Left colon (tissue), 2 donors: ENCODE measurements at places on chromosomes 11 and 22. TPM values are rescaled to one million over a fixed set of nuclear protein-coding genes. Genes with fewer than 3 reads are reported as not detected.
A peak's percentile ranks its signal among the peaks of the same experiment; 100 is the strongest.

HIKESHI gene
- 13.7 TPM for total RNA-seq

FOLR2 gene
- 23.5 TPM for total RNA-seq

POU2AF3 gene
- 6.6 TPM for total RNA-seq

BAIAP2L2 gene
- 84.6 TPM for total RNA-seq

KRTAP5-4 gene
- total RNA-seq: not detected

SYT12 gene
- 0.43 TPM for total RNA-seq

MS4A3 gene
- total RNA-seq: not detected

B3GAT3 gene
- total RNA-seq: 27.0 TPM

MS4A6A gene
- total RNA-seq: 20.2 TPM

APOA5 gene
- total RNA-seq: not detected

SHANK2 gene
- total RNA-seq: 28.6 TPM

MS4A6E gene
- not detected for total RNA-seq

ANKK1 gene
- total RNA-seq: 0.67 TPM

DLG2 gene
- 1.9 TPM for total RNA-seq

TRIM48 gene
- not detected for total RNA-seq

GRCh38 chr11:120061761-120062560, 76.0 kb downstream of the TRIM29 start:
- DNase-seq: no peak

DNA sequence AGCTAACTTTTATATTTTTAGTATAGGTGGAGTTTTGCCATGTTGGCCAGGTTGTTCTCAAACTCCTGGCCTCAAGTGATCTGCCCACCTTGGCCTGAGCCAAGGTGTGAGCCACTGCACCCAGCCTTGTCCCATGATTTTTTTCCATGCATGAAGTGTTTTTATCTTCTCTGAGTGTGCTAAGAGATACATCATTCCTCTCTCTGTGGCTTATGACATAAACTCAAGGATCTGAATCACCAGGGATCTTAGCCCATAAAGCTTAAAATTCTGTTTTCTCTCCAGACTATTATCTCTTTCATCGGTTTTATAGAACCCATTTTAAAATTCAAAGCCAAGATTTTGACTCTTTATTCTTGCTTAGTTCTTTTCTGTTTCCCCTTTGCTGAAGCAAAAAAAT, 48.4 kb upstream of the C11orf58 start:
- DNase-seq: no peak

GRCh38 chr22:29695129-29695926, 24.5 kb upstream of the CABP7 start:
- DNase-seq: no peak

GRCh38 chr11:125070699-125071254, 7.7 kb downstream of the SLC37A2 start:
- peak; percentile 66 for DNase-seq

DNA sequence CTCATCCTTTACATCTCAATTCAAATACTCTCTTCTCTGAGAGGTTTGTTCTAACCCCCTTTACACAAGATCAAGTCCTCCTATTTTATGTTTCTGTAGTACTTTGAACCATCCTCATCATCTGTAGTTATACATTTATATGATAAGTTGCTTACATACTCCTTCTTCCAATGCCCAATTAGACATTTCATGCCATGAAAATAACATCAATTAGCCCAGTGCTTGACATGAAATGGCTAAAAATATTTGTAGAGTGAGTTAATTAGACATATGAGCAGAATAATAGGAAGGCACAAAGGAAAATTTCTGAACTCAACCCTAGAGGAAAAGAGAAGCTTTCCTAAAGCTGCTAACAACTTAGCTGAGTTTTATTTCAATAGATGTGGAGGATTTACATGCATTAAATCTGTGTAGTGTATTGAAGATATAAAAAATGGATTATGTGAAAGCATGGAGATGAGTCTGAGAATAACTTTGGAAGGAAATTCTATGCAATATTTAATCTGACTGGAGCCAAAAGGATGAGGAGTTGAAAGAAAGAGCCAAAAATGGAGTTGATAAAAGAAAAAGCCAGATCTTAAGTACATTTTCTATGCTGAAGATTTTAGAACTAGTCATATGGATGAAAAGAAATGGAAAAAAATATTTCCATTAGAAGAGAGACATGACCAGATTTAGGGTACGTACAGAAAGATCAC, at the start of gene OR56A1:
OR56A1 (minus strand) TSS at position 51 of the 698 bp plus-strand sequence. CDS start 3,066 bp downstream, outside the sequence.
- DNase-seq: no peak

GRCh38 chr22:33553493-33553892, 366.8 kb downstream of the LARGE1 start:
- DNase-seq: no peak

DNA sequence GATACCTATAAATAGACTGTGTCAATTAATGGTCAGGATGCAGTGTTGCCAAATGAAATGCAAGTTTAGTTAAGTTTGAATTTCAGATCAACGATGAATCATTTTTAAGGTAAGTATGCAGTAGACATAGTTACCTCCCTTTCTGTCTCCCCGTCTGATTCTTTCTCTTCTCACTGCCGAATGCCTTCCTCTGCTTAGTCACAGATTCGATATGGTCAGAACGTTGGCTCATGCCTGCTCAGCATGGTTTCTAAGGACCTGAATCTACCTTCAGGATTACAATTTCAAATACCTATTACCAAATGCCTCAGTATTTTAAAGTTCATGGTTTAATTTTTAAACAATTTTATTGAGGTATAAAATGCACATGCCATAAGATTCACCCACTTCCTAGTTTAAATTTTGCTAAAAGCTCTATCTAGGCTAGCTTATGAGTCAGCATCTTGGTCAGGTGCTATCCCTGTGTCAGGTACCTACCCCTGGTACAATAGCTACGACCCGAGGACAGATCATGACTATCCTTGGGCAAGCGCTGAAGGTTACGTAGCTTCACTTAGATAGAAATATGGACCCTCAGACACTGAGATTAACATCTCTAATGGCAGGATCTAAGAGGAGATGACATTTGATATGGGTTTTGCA, 78.2 kb upstream of the SPON1 start:
- DNase-seq: no peak

GRCh38 chr11:3944198-3944597, 88.7 kb downstream of the STIM1 start:
- DNase-seq: no peak

DNA sequence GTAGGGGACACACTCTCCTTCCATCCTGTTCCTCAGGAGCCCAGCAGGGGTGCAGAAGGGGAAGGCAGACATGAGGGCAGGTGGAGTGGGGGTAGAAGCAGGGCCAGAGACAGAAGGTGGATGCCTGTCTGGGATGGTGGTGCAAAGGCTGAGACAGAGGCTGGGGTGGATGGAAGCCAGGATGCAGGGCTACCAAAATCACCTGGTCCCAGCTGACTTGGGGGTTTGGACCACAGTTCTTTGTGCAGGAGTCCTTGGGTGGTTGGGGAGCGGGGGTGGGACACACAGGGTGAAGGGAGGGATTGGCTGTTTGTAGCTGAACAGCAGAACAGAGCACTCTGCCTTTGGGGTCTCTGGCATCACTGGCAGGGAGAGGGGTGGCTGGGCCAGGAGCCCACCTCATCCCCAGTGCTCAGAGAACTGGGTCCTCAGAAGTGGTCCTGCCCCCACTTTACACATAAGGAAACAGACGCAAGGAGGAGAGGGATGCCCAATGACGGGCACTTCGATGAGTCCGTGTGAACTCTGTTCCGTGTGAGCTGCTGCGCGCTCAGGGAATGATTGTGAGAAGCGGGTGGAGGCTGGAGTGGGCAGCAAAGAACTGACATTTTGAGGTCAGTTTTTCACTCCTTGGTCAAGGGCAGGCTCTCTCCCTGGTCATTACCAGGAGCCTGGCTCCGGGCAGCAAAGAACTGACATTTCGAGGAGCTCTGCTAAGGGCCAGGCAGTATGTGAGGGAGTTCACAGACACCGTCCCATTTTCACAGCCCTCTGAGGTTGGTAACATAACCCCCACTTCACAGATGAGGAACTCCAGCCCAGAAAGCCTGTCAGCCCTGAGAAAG, 1.9 kb downstream of the TAGLN start:
- DNase-seq: no peak

- DNase-seq: no peak
Measured at GRCh38 chr22:26847046-26847445, 189.7 kb downstream of the MIAT start.

DNA sequence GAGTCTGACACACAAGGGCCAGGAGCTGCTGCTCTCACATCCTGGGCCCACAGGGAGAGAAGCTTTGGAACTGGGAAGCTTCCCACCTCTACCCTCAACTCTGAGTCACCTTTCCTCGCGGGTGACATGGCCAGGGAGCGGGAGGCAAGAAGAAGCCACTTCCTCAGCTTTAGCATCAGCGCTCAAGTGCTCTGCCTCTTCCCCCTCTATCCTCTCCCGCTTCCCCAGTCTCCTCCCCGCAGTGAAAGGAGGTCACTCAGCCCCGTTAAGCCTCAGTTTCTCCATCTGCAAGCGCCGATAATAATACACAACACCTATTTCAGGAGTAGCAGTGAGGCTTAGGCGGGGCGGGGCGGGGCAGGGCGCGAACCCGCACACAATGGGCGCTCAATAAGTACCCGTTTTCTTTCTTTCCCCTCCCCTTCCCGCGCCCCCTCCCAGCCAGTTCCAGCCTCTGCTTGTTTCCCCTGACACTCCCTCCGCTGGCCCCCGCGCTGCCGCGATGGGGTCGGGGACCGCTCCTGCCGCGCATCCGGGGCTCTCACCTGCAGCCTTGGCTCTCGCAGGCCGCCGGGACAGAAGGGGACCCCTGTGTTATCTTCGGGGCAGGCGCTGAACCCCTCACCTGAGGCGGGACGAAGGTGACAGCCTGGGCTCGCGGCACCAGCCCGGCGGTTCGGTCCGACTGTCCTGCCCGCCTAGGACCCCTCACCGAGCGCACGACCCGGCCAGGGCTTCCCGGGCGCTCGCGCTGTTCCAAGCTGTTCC, 892 bp downstream of the GDPD5 start:
- DNase-seq: no peak

- no peak for DNase-seq
Measured at GRCh38 chr11:57596266-57596885, 1.1 kb upstream of the SERPING1 start.

DNA sequence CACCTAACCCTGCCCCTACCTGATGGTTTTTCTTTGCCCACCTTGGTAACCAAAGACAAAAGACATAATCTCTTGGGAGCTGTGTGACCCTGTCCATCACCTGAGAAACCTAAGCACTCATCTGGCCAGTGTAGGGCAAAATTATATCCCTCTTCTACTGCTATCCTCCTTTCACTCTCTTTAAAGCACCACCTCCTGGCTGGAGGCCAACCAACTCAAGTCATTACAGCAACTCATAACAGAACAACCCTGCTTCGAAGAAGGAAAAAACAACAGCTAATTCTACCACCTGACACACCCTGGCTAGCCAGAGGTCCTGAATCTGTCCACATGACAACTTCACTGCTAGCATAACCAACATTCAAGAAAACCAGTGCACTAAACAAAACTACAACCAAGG, 45.5 kb downstream of the GAS2 start:
- DNase-seq: peak; percentile 55

DNA sequence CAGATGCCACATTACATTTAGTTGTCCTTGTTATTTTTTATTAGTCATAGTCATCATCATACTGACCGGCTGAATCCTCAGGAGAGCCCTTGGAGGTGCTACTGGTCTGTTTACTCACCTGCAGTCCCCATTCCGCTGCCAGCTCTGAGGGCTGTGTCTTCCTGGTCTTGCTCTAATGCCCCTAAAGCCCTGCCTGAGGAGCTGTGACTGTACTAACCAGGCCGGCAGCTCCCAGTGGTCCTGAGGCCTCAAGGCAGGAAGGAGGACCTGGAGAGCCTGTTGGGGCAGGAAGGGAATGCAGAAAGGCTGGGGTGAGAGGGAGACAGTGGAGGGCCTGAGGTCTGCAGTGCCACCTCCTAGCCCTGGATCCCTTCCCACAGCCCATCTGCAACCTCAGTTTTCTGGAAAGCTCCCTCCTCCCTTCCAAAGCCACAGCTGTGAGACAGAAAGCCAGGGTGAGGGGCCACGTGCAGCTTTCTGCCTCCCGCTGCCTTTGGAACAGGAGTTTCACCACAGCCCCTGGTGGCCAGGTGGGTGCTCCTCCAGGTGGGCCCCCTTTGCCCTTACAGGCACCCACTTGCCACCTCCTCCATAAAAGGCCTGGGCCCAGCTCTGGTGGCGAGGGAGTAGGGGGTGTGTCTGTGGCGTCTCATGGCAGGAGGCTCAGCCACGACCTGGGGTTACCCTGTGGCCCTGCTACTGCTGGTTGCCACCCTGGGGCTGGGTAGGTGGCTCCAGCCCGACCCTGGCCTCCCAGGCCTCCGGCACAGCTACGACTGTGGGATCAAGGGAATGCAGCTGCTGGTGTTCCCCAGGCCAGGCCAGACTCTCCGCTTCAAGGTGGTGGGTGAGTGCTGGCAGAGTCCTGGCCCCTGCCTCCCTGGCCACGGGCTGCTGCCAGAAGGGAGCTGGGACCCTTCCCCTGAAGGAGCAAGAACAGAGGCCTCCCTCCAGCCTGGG, at the start of gene ZP1:
ZP1 (plus strand) TSS at position 632 of the 960 bp plus-strand sequence; CDS start at position 652, 20 bp downstream.
- DNase-seq: no peak

- DNase-seq: peak; percentile 14
Measured at GRCh38 chr22:49303781-49304461, 523.8 kb downstream of the BRD1 start.

- no peak for DNase-seq
Measured at GRCh38 chr22:39624501-39624821, 53.9 kb downstream of the CACNA1I start.

- peak; percentile 62 for DNase-seq
Measured at GRCh38 chr11:118438314-118438931, 2.1 kb downstream of the KMT2A start.

DNA sequence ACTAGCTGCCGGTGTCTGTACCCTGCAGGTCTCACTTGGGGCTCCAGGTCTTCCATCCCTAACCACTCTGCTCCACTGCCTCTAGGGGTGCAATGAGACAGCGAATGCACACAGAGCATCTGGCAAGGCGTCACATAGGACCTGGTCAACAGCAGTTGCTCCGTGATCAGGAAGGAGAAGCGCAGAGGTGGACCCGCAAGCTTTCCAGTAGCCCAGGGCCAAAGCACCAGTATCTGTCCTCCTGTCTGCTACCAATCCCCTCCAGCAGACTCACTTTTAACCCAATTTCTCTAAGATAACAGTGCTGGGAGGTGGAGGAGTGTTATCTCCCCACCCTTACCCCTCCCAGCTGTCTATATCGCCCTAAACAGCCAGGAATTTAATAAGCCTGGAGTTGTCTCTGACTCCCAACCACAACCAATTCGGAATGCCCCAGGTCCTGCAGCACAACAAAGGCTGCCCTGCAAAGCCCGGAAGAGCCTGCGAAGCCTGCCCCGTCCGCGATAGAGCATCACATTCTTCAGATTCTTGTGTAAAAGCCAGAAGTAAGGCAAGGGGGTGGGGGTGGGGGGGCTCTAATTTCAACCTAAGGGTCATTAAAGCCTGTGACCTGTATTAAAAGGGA, 19.3 kb downstream of the MYH9 start:
- peak; percentile 45 for DNase-seq

- DNase-seq: no peak
Measured at GRCh38 chr22:49093192-49093880, 734.3 kb downstream of the BRD1 start.

- no peak for DNase-seq
Measured at GRCh38 chr11:66639066-66639813, 737 bp downstream of the RBM4 start.

DNA sequence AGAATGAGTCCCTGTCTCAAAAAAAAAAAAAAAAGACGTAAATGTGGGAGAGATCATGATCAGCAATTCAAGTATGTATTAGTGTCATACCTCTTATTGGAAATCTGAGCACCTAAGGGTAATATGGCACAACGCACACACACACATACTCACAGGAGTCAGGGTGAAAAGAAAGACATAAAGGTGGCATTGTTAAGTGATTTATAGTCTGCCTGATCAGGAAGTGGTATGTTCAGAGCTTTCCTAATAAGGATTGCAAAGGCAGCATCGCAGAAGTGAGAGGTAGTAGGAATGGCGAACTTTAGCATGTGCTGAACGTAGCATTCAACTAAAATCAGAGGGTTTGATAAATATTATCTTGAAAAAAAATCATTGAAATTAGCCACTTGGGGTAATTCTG, 854.3 kb downstream of the METTL15 start:
- no peak for DNase-seq
